ENCODE measurements at places on chromosomes 2 and 18.

GRCh38 chr2:200406379-200406778, 99.9 kb downstream of the SPATS2L start:
- DNase-seq: no peak

DNA sequence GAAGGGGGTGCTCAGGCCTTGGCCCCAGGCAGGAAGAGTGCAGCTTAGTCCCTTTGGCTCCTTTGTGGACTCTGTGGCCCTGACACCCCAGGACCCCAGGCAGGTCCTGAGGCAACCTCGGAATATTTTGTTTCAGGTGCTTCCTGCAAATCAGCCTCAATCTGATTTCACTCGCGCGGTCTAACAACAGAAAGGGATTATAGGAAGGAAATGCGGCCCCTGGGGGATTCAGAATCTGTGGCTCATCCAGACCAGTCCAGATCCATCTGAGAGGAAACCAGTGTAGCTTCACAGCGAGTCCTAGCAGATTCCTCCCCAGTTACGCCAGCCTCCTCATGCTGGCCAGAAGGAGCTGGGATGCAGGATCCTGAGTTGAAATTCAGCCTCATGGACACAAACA, 59.5 kb upstream of the YWHAQ start:
- DNase-seq: no peak

DNA sequence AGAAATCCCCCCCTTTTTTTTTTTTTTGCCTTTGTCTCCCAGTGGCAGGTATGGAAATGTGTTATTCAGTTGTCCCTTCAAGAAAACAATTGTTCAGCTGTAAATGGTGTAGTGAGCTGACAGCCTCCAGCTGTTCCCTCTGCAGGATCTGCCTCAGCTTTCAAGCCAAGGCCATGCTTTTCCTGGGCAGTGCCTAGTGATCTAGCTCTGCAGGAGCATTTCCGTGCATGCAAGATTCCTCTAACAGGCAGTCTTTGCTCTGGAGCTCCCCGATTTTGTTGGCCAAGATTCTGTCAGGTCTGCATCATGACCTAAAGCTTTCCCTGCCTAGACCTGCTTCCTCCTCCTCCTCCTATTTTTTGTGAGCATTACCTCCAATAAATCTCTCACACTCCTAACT, 300.7 kb upstream of the UBE2E3 start:
- no peak for DNase-seq

DNA sequence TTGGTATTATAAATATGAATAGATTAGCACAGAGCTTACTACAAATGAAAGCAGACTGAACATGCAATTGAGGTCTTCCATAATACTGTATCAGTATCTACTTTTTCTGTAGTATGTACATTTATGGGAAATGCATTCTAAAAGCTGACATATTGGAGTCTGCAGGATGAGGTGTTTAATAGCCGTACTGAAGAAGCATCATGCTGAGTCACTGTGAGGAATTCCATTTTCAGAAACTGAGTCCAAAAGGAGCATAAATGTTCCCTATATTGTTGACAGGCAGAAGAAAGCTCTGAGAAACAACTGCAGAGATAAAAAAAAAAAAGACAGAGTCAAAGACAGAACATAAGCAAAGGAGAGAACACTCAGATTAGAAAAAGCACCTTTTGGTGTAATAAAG, 366.7 kb upstream of the SPHKAP start:
- DNase-seq: no peak

Data from NCI-H2029 (cell line).